ENCODE measurements at places on chromosomes 16 and 17.

DNA sequence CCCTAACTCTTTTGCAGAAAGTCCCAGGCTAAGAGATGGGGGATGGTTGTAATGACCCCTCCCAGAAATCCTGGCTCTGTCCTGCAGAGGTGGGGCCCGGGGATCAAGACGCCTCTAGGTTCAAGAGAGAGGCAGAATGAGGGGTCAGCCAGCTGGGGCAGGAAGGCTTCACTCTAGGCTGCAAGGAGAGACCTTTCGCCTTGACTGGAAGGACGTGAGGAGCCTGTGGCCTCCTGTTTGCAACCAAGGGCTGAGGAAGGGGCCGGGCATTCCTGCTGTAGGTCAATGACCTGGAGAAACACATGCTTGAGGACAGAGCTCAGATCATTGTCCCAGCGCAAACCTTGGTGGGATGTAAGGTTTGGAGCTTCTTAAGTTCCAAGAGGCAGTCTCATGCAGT, 8.7 kb upstream of the CETP start:
- DNase-seq: no peak

- DNase-seq: no peak
Observed at GRCh38 chr16:20928774-20929411, 28.3 kb downstream of the LYRM1 start.

GRCh38 chr17:9170853-9171252, 149.5 kb downstream of the NTN1 start:
- DNase-seq: no peak

DNA sequence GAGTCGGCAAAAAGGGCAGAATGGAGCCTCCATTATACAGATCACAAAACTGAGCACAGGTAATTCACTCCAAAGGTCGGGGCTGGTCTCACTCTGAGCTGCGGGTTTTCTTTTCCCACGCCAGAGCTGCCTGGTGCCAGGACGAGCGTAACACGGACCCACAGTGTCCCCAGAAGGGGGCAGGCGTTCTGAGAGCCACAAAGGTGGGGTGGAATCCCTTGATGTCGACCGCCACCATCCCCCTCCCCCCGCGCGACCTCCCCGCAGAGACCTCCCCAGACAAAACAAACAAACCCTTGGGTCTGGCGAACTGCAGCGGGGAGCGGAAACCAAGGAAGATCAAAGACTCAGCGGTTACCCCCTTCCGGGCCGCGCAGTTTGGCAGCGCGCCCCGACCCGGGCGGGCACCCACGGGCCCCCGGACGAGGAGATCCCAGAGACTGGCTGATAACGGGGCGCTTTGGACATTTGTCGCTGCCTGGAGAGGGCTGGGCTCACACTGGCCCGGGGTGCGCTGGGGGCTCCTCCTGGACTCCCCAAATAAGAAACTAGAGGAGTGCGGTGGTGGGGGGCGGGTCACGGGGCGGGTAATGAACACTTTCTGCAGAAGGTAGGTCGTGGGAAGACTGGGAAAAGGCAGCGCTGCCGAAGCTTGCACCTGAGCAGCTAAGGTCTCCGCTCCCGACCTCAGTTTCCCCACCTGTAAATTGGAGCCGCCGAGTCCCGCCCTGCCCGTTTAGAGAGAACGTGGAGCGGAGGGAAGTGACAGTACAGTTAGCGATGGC, 664 bp upstream of the NKD1 start:
- DNase-seq: peak; percentile 49

GRCh38 chr16:80936410-80936809, 70.3 kb downstream of the CMC2 start:
- DNase-seq: no peak

- DNase-seq: no peak
Observed at GRCh38 chr17:48597778-48598631, 4.4 kb upstream of the HOXB5 start.

- DNase-seq: no peak
Observed at GRCh38 chr16:27779641-27780164, 229.8 kb downstream of the KATNIP start.

- no peak for DNase-seq
Observed at GRCh38 chr17:49618028-49618611, 42.4 kb downstream of the NXPH3 start.

DNA sequence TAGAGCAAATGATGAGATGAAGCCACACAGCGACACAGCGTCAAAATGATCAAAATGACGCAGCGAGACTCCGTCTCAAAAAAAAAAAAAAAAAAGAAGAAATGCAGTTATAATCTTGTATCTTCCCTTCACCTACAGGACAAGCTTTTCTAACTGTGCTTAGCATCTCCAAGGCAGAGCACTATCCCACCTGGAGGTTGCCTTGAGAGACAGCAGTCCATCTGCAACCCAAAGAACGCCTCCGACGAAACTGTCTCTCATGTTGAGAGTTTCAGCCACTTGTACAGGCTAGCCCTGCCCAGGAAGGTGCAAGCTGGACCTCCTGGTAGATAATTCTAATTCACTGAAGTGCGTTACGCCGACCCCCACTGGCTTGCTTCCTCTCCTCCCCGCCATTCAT, 46.7 kb upstream of the GCSH start:
- DNase-seq: no peak

DNA sequence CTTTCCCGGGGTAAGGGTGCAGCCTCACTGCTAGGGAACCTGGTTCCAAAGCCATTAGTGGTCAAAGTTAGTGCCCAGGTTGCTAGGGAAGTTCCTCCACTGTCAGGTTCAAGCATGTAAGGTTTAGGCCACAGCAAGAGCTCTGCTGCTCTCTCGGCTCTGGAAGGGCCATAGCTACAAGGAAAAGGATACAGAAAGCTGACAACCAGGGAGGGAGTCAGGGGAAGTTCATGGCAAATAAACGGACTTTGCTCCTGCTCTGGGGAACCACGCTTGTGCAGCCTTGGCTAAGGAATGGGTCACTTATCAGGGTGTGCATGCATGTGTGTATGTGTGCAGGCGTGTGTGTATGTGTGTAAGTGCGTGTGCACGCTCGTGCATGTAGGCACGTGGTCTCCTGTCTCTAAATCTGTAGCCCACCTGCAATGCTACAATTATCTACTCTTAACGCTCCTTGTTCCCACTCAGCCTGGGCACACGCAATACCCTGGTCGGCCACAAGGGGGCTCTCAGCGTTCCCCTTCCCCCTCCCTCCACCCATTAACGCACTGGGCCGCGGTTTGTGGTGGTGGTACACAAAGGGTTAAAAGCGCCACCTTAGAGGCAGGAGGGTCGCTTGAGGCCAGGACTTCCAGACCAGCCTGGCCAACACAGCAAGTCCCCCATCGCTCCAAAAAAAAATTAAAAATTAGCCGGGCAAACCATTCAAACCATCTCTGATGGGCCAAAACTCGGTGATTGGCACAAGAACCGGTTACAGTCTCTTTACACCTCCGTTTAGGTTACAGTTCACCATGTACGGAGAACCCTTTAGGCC, 48.4 kb upstream of the KDM8 start:
- DNase-seq: peak; percentile 65
